ENCODE measurements at places on chromosomes 2 and 18.

DNA sequence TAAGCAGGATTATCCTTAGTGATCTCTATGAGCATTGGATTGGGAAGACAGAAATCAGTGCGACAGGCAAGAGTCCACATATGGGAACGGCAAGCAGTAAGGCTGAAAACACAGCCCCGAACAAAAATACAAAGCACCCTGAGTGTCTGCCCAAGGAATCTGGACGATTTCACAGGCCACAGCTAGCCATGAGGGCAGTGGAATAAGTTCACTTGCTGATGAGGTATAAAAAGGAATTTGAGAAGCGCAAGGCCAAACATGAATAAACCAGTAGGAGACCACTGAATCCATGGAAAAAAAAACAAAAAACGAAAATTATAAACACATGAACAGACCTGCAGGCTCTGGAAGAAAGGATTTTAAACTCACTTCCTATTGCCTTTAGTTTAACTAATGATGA is 24.3 kb downstream of the WDSUB1 start:
- DNase-seq, result no peak

DNA sequence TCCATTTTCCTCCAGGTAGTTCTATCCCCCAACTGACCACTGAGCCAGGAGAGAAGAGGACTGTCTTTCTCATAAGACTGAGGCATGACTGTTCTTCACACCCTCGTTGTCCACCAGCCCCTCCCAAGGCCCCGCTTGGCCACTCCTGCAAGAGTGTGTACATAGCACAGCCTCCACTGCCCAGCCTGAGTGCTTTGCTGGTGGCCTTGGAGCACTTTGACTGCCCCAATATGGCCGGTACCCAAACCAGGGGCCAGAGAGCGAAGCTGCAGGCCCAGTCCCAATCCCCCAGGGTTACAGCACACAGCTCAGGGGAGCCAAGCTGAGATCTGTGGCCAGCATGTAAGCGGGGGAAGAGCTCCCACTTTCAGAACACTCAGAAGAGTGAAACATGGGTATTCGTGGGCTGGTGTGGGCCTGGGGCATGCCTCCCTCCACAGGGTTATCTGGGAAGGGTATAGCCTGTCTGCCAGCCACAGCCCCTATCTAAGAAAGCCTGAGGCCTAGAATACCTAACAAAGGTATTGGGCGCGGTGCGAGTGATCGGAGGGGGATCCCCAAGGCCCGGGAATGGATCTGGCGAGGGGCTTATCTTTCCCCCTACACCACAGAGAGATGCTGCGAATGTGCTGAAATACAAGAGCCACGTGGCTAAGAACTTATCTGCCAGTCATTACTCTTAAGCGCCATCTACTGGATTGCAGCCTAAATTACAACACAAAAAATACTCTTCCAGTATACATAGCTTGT is 163.8 kb downstream of the WDPCP start:
- DNase-seq, result no peak

- DNase-seq, result no peak
Measured at GRCh38 chr2:53632714-53633113, 134.9 kb upstream of the CHAC2 start.

DNA sequence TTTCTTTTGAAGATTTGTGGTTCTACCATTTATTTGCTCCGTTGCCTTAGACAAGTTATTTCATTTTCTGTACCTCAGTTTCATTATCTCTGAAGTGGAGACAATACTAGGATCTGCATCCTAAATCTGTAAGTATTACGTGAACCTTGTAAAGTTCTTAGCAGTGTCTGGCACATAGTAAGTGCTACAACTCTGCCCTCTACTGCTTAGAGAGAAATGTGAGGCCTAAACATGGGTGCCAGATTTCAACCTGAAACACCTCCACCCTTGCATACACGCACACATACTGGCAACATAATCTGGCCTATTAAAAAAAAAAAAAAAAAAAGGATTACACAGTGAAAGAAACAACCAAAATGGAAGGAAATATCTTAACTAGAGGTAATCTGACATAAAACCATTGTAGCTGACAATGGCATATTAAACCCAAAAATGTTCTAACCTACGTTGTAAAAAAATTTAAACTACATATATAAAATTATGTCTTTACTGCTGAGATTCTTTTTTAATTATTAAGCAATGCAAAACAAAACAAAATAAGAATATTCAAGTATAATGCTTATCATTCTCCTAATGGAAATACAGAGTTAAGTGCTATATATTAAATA is 132.6 kb downstream of the MAP2 start:
- no peak for DNase-seq

DNA sequence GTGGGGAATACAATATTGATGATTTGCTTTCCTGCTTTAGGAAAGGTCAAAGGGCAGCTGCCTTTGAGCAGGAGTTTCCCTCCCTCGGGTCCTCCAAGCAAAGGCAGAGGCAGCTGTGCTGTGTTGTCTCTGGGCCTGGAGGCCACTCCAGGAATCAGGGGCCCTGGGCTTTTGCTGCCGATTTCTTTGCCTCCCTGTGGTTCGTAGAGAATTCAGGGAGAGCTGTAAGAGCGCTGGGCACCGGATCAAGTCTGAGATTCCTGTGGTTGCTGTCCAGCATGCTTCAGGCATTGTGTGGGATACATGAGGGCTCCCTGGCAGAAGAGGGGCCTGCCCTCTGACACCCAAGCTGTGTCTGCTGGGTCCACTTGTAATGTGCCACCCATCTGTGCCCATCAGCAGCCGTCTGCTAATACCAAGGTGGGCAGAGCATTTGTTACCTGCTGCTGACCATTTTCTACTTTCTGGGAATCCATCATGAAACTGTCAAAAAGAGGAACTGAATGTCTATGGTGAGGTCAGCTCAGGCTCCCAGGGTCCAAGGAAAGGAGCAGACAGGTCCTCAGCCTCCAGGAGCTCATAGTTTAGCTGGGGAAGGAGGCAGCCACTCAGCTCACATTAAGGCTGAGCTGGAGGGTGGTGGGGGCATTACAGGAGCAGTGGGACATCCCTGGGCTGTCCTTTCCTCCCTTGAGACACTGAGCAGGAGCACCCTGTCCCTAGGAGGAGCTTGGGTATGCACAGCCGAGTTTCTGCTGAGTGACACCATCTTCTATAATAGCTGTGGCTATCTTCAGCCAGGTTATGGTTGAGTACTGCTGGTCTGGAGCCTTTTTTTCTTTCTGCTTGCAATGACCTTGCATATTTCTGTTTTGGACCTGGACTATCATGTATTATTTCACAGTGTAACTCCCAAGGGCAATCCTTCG is 68.5 kb downstream of the CTIF start:
- no peak for DNase-seq

- DNase-seq, result no peak
Measured at GRCh38 chr18:78892721-78893120, 86.9 kb upstream of the SALL3 start.

DNA sequence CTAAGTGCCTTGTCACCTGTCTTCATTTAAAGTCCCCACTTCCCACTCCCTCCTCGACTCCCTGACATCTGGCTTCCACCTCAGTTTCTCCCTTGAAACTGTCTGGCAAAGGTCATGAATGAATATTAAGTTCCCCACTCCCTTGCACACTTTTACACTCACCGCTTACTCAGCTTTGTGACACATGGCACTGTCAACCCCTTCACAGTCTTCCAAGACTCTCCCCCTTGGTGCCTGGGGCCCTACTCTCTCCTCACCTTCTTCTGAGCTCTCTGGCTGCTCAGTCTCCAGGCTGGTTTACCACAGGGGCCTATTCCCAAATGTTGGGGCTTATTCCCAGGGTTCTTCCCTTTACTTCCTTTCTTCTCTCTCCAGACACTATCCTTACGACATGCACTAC is 17.9 kb upstream of the PTPN4 start:
- no peak for DNase-seq

DNA sequence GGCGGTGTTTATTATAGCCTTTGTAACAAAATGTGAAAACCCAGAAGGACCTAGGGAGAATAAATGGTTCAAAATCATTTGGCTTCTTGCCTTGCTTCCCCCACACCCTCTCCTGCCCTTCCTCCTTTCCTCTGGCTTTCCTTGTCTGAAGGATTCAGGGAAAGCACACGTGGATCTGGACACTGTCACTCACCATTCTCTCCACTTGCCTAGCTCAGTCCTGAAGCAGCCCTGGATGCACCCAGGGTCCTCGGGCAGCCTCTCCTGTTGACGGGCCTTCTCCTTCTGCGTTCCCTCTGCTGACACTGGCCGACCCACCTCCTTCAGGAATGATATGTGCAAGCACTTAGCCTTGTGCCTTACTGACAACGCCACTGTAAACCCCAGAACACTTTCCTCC is 68.4 kb downstream of the FAM210A start:
- no peak for DNase-seq

- no peak for DNase-seq
Measured at GRCh38 chr2:143110758-143111428, 18.3 kb upstream of the ARHGAP15 start.

DNA sequence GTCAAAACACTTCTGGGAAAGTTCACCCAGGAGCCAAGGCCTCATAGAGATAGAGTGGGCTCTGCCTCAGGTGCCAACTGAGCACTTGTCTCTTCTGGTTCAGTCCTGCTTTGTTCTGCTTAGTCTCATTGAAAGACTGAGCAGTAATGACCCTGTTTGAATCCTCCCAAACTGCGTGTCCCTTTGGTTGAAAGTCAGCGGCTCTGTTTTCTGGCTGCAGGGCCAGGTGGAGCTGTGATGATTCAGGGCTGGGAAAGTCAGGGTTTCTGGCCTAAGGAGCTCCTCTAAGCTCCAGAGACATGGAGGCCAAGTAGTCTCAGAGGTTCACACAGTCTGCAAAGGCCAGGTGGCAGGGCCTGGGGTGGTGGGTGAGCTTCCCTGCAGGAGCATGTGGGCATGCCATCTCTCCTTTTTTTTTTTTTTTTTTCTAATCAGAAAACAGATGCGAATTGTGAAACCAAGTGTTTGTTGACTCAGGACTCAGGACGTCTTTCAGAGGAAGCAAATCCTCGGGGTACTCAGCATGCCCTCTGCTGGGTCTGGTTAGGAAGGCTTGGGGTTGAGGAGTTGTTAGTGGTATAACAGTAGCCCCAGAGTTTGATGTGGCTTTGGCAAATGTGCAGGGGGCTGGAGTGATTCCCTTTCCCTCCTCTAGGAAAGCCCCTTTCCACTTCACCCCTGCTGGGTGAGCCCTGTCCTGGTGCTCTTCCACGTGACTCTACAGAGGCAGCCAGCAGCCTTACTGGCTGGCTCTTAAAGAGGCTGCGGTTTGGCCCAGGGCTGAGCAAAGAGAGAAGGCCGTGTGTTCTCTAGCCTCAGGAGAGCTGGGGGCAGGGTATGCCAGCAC is 38.3 kb downstream of the TMEM17 start:
- DNase-seq, result no peak

GRCh38 chr18:53534695-53535094 is 689.8 kb downstream of the MBD2 start:
- no peak for DNase-seq

GRCh38 chr2:185998562-185999070 is 260.0 kb downstream of the FSIP2 start:
- DNase-seq, result no peak

DNA sequence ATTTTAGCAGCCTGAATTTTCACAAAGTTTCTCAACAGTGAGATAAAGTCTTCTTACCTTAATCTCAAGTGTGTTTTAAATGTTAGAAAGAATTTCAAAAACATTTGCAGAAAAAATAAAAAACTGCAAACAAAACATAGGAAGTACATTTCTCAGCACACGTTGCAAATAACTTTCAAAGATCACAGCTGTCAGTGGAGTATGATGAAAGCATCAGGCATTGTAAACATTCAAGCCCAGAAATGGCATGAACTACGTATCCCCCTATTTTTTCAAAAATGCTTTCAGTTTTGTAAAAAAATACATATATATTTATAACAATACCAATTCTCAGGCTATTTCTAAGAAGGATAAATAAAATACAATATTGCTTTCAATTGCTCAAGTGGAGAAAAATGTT is 320.6 kb upstream of the TFPI start:
- DNase-seq, result no peak

Measured in left forelimb (tissue), 1 donor.